ENCODE measurements at places on chromosomes 16 and 17.

DNA sequence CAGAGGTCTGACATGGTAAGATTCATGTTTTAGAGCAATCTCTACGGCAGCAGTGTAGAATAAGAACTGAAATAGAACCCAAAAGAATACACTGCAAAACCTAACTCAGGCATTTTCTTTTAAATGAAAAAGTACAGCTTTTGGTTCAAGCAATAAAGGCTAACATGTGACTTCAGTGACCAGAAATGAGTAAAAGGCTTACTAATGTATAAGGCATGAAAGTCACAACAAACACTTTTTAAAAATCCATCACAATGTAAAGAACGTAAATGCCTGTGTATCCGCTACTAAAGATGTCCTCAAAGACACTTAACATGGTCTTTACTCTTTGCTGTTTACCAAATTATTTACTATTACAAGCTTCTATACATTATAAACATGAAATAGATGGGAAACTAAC is 16.6 kb downstream of the KIAA0753 start:
- no peak for DNase-seq

- DNase-seq = no peak
Measured at GRCh38 chr16:73483934-73484711, 436.2 kb upstream of the ZFHX3 start.

DNA sequence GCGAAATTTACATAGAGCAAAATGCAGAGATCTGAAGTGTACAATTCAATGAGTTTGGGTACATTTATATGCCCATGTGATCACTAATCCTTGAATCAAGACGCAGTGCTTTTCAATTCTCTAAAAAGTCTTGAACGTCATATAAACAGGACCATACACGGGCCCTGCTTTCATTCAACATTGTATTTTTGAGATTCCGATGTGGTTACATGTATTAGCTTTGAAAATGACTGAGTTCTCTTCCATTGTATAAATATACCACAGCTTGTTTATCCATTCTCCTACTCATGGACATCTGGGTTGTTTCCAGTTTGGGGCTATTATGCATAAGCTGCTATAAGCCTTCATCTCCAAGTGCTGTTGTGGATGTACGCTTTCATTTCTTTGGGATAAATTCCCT is 45.5 kb downstream of the ZCCHC14 start:
- DNase-seq = no peak

- DNase-seq = no peak
Measured at GRCh38 chr16:3761375-3762106, 44.2 kb upstream of the TRAP1 start.

- DNase-seq = no peak
Measured at GRCh38 chr17:62905233-62905632, 60.8 kb upstream of the TANC2 start.

- DNase-seq = no peak
Measured at GRCh38 chr16:52363082-52363481, 183.9 kb downstream of the TOX3 start.

DNA sequence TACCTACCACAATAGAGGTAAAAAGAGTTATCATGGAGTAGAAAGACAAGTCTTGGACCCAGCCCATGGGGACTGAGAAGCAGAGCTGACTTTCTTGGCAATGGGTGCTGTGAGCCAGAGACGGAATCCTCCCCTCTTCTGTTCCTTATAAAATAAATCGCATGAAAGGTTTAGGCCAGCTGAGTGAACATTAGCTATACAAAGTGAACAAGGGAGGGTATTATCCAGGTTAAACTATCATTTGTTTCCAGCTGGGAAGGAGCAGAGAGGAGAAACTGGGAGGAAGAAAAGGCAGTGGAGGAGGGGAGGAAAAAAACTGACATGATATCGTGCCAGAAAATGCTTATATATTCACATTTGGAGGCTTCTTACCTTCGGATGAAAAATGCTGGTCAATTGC is 13.3 kb upstream of the PAFAH1B1 start:
- no peak for DNase-seq

DNA sequence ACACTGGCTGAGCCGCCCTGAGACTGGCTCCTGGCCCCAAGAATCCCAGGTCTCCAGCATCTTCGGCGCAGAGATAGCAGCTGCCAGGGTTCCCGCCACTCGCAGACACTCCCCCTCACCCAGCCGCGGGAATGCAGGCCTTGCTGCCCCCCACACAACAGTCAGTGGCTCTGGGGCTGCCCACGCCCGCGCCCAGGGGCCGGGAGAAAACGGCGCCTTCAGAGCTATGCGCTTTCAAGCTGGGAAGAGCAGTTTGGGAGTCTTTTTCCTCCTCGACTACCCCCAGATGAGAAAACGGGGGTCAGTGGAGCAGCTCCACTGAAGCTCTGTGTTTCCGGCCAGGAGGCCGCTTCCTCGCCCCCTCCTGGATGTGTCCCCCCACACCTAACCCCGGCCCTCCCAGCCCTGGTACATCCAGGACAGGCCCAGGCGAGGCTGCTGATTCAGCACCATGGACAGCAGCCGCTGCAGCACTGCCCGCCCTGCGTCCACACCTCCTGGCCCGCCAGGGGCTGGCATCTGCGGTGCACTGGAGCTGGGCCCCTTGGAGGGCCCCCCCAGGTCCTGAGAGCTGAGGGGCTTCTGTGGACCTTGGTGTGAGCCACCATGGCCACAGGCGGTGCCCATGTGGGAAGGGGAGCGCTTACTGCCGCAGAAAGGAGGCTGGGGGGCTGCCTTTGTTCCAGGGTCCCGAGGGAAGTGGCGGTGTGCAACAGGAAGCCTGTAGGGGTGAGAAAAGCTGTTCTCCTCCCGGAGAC is 35.7 kb downstream of the CACNA1H start:
- DNase-seq = no peak

GRCh38 chr17:9368631-9369030 is 207.0 kb downstream of the STX8 start:
- no peak for DNase-seq

- DNase-seq = no peak
Measured at GRCh38 chr16:51222016-51222415, 70.9 kb upstream of the SALL1 start.

- peak; percentile 95 for DNase-seq
Measured at GRCh38 chr16:55495616-55496289, 13.1 kb upstream of the LPCAT2 start.

DNA sequence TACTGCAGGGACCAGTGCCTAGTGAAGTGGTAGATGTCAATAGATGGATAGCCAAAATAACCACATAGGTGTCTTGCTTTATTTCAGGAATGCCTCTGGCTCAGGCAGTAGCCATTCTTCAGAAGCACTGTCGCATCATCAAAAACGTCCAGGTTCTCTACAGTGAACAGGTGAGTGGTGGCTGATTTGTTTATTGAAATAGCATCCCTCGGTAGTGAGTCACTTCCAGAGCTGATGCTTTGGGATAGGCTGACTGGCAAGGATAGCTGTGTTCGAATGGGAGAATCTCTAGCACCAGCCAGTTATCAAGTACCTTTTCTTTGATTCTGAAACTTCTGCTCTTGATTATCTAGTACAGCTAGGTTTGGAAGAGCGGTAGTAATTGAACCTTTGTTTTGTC is 10.3 kb downstream of the PHAF1 start:
- DNase-seq = no peak

DNA sequence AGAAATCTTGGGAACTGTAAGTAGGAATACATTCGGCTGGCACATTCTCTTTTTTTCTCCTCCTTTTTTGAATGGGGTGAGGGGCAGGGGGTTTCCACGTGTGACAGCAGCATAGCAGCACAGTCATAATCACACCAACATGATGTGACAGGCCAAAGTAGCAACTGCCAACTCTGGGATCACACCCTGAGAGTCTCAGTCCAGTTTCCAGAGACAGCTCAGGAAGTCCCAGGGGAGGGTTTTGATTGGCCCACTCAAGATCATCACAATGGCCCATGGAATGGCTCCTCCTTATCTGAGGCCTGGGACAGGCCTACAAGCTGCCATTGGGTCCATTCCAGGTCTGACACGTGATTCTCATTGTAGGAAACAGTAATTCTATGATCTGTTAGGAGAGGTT is 207.1 kb upstream of the ASIC2 start:
- DNase-seq = no peak

- DNase-seq = peak; percentile 60
Measured at GRCh38 chr16:20866145-20866772, 33.9 kb downstream of the DCUN1D3 start.

- DNase-seq = no peak
Measured at GRCh38 chr17:6479622-6480302, 35.5 kb downstream of the PIMREG start.

DNA sequence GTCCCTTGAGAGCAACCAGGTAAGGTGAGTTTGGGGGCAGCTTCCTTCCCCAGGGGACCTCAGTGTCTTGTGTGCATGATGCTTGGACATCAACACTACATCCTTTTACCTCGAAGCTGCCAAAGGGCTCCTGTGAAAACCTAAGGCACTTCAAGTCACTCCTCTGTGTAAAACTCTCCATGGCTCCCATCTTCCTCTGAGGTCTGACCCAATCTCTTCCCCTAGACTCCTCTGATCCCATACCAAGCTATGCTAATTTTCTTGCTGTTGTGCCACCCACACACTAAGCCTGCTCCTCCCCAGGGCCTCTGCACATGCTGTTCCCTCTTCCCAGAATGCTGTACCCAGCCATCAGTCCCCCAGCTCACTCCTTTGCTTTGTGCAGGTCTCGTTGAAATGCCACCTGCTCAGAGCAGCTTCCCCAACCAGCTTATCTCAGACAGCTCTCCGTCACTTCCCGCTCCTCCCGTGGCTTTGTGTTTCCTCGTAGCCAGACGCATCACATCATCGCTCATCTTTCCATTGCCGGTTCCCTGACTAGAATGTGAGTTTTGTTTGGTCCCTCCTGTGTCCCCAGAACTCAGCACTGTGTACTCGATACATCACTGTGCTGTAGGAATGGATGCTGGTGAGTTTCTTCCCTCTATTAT is 78.4 kb downstream of the CNGB1 start:
- no peak for DNase-seq

GRCh38 chr16:88527186-88527936 is 42.8 kb upstream of the ZC3H18 start:
- DNase-seq = no peak

GRCh38 chr17:22266231-22266630 is 573.9 kb downstream of the KCNJ18 start:
- DNase-seq = no peak

DNA sequence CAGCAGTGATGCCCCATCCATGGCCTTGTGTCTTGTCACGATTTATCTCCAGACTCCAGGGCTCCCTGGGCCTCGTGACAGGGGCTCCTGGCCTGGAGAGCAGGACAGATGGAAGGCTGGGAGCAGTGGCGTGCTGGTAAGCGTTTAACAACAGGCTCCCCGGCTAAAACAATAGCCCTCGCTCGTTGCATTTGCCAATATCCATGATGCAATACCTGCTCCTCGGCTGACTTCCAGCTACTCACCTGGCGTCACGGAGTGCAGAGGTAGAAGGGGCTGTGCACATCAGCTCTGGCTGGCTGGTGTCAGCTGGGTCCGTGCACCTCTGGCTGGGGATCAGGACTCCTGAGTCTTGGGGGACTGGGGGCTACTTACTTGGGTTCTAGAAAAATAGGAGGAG is 1.5 kb upstream of the BICDL2 start:
- DNase-seq = no peak

- no peak for DNase-seq
Measured at GRCh38 chr17:73647301-73647695, 3.1 kb upstream of the SDK2 start.

- DNase-seq = peak; percentile 11
Measured at GRCh38 chr17:3913531-3914311, 2.5 kb downstream of the P2RX1 start.

GRCh38 chr16:86129541-86129940 is 230.6 kb downstream of the IRF8 start:
- DNase-seq = no peak

GRCh38 chr16:31179219-31179746 is 656 bp upstream of the FUS start:
- no peak for DNase-seq
